Stimulated activated CD8-positive, alpha-beta memory T cell treated with anti-CD3 and anti-CD28 coated beads, Interleukin-2, amount 100 ng/mL, for 1 hour (primary cell): ENCODE measurements at places on chromosomes 5 and 9.

- DNase-seq: no peak
Measured at GRCh38 chr5:50881407-50881806, 215.0 kb downstream of the PARP8 start.

DNA sequence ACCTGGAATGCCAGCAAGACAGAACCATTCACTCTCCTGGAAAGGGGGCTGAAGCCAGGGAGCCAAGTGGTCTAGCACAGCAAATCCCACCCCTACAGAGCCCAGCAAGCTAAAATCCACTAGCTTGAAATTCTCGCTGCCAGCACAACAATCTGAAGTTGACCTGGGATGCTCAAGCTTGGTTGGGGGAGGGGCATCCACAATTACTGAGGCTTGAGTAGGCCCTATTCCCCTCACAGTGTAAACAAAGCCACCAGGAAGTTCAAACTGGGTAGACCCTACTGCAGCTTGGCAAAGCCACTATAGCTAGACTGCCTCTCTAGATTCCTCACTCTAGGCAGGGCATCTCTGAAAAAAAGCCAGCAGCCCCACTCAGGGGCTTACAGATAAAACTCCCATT, 17.3 kb downstream of the RIGI start:
- no peak for DNase-seq

DNA sequence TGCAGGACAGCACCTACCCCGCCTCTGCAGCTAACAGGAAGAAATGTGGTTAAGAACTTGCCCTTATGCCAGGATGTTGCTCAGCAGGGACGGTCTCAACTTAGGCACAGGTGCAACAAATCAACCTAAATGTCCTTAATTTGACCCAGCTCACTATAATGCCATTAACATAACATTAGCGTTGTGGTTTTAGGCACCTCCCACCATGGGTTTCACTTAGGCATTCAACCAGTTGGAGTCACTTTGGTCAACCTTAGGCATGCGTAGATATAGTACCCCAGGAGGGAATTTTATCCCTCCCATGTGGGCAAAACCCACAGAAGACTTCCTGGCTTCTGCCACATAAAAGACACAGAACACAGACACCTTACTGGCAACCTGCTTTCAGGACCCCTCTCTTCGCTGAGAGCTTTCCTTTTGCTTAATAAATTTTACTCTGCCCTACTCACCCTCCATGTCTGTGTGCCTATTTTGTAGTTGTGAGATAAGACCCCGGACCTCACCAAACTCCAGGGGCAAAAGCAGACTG, 8.7 kb upstream of the ERAP1 start:
- DNase-seq: no peak

GRCh38 chr5:36944607-36945225, 68.1 kb downstream of the NIPBL start:
- no peak for DNase-seq

- no peak for DNase-seq
Measured at GRCh38 chr5:157592594-157592993, 17.0 kb upstream of the ADAM19 start.
